ENCODE measurements at places on chromosomes 7 and 10.

GRCh38 chr10:24180891-24181290 is 28.0 kb upstream of the KIAA1217 start:
- no peak for DNase-seq

GRCh38 chr10:42753507-42754154 is 29.0 kb upstream of the BMS1 start:
- DNase-seq, result no peak

DNA sequence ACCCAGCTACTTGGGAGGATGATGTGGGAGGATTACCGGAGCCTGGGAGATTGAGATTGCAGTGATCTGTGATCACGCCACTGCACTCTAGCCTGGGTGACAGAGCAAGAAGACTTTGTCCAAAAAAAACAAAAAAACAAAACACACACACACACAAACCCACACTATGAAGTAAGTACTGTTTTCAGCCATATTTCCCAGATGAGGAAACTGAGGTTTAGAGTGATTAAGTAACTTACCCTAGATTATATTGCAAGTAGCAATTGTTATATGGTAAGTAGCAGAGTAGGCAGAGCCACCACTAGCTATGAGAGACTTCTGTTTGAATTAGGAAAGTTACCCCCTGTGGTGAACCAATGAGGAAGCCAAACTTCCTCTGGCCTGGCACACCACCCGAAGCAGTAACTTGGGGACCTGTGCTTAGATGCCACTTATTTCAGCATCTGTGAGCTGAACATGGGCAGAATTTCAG is 61.9 kb downstream of the MCU start:
- no peak for DNase-seq

DNA sequence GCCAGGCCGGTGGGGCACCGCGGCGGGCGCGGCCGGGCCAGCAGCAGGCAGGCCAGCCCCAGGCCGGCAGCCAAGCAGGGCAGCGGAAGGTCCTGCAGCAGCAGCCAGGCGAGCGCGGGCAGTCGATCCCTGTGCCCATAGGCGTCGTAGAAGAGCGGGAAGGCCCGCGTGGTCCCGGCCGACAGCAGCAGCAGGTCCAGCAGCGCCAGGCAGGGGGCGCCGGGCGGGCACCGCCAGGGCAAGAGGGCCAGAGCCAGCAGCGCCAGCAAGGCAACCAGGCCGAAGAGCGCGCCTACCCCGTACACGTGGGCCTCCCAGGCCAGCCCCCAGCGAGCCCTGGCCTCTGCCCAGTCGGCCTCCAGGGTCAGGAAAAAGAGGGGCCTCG is 8.4 kb upstream of the RBM28 start:
- peak; percentile 85 for DNase-seq

- DNase-seq, result peak; percentile 38
These were observed 63.1 kb upstream of the NKX6-2 start for GRCh38 chr10:132848951-132849545.

- no peak for DNase-seq
These were observed 1366.5 kb upstream of the LRRTM3 start for GRCh38 chr10:65559369-65559768.

- no peak for DNase-seq
These were observed 289.4 kb downstream of the DNAJB6 start for GRCh38 chr7:157625973-157626742.

- DNase-seq, result no peak
These were observed 155.5 kb downstream of the SNX10 start for GRCh38 chr7:26447116-26447515.

GRCh38 chr10:101934686-101935305 is 91.2 kb upstream of the KCNIP2 start:
- DNase-seq, result no peak

DNA sequence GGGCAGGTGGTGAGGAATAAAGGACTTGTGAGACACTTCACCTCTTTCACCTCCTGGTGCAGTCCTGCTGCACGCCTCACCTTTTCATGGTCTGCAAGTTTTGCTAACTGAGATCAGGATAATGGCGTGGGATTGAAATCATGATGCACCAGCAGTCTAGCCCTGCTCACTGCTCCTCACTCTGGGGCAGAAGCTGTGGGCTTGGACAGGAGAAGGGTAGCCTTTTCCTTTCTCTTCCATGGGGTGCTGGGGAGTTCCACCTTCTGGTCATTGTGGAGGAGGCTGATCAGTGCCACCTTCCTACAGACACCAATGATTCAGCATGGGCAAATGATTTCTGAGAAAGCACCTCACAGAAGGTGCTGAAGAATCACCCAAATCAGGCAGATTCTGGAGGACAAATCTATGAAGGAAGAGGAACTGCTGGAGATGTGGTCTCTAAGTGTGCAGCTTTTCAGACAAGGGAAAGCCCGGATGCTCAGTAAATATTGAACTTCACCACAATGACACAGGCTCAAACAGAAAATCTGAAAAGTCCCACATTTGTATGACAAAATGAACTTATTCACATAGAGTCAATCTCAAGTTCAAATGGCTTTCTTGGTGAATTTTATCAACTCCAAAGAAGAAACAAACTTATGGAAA is 19.7 kb downstream of the MBL2 start:
- DNase-seq, result no peak

DNA sequence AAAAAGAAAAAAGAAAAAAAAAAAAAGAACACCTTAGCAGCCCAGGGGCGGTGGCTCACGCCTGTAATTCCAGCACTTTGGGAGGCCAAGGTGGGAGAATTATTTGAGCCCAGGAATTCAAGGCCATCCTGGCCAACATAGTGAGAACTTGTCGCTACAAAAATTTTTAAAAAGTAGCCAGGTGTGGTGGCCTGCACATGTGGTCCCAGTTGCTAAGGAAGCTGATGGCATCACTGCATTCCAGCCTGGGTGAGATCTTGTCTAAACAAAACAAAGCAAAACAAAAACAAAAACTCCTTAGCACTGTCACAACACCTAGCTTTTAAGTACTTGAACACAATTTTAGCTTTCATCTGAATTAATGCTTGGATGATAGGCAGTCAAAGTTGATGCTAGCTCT is 86.3 kb upstream of the MKLN1 start:
- DNase-seq, result no peak

- no peak for DNase-seq
These were observed 354.7 kb upstream of the PHF14 start for GRCh38 chr7:10618953-10619352.

All from ecto neural progenitor cell (in vitro differentiated cells).